ENCODE measurements at places on chromosomes 1 and 21.

DNA sequence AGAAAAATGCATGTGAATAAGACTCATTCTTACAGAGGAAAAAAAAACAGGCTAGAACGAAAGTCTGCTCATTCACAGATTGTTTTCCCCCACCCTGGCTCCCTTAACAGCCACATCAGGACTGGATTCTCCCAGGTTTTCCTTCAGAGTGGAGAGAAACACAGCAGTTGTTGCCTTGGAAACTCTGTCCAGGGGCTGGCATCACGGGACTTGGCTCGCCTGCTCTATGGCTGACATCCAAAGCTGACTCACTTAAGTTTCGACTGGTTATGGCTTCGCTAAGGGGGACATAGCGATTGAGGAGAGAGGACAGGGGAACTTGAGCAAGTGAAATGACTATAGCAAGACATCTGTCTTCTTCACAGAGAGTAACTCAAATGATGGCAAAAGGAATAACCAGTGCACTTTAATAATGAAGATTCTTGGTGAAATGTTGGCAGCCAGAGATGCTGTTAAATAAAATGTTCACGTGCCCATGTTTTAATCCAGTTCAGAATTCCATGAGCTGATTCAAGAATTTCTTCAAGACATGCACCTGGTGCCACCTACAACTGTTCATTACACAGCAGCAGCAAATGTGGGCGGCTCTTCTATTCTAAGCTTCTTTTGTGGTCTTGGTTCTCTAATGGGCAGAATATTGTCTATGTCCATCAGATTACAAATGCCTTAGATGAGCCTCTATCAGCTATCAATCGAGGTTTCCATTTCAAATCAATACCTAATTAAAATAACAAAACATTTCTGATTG is 21.8 kb downstream of the MIS18A start:
- DNase-seq = no peak

DNA sequence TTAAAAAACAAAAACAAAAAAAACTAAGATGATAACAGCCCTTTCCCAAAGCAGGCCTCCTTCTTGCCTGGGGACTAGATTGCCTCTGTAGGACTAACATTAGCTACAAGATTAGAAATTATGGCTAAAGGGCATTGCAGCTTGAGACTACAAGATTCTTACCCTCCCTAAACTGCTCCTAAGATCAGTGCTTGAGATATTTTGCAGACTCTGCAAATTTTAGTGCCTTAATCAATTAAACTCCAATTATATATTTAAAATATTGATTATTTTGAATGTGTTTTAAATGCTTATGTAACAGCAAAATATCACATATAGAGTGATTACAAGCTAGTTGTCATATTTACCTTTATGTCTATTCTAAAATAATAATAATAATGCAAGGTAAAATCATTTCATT is 47.4 kb upstream of the SLC5A9 start:
- DNase-seq = no peak

DNA sequence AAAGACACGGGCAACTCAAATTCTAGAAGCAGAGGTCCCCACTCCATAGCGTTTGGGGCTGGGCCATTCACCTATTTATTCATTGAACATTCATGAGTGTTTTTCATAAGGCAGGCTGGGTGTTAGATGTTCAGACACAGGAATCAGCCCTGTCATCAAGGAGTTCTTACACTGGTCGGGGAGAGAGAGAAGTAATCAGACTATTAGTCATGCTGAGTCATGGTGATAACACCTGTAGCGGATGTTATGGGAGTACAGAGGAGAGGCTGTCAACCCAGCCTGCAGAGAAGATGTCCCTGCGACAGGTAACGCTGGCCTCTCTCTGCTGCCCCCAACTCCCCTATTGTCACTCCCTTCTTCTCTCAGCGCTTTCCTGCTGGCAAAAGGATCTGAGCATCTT is 17.2 kb downstream of the LY9 start:
- DNase-seq = no peak

GRCh38 chr1:83029916-83030315 is 969.0 kb downstream of the TTLL7 start:
- no peak for DNase-seq

DNA sequence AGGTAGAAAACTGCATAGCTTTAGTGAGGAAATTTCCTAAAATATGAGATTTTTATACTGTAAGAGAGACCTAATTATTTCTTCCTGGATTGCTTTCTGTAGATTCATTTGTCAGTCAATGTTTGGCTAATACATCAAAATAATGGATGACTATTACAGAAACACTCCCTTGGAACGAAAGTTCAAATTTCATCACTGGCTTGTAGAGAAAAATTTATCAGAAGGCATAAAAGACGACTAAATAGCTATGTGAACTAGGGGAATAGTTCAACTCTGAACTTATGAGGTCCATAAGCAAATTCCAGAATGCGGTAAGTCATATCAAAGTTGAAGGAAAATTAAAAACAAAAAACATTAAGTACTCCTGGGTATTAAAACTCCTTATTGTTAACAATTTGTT is 36.0 kb downstream of the WNT2B start:
- no peak for DNase-seq

GRCh38 chr1:20680269-20680668 is 19.1 kb upstream of the DDOST start:
- DNase-seq = no peak

All from CD4-positive, alpha-beta T cell treated with Interleukin-10 for 1 hour (primary cell).